Kidney (tissue), 22 donors: ENCODE measurements at places on chromosomes 12 and 14. TPM values are rescaled to one million over a fixed set of nuclear protein-coding genes. Genes with fewer than 3 reads are reported as not detected.

The DAO gene
- 0.41 TPM for total RNA-seq

The SLC35F4 gene
- total RNA-seq: not detected

The TAS2R42 gene
- total RNA-seq: not detected

The KRT8 gene
- total RNA-seq: 546 TPM

The SERPINA6 gene
- total RNA-seq: 1.7 TPM

The PRB2 gene
- total RNA-seq: not detected
